G401 (cell line): ENCODE measurements at places on chromosomes 3 and 15. TPM values are rescaled to one million over a fixed set of nuclear protein-coding genes. Genes with fewer than 3 reads are reported as not detected.

GRCh38 chr3:2771193-2771592 is 339.0 kb downstream of the IL5RA start:
- no peak for DNase-seq

DNA sequence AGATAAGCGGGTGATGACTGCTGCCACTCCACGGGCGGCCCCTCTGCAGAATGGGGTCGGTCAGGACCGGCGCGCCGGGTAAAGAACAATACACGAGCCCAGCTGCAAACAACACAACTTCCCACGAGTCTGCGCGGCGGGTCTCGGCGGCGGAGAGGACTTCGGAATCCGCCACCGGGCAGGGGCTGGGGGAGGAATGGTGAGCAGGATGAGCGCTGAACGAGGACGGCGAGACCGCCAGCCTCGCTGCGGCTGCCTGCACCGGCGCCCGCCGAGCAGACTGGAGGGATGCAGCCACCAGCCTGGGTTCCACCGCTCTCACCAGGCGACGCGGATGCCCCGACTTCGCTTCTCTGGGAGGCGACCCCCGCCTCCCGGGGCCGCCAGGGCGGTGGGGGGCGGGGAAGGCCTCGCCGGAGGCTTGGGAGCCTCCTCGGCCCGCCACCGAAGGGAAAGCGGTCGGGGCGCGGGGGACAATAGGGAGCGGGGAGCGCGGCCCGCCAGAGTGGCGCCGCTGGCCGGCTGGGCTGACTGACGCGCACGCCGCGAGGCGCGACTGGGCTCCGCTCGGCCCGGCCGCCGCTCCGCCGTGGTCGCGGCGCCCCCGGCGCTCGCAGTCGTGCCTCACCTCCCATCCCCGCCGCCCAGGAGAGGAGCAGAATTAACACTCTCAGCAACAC is 515 bp downstream of the ADAM10 start:
- DNase-seq: no peak

- no peak for DNase-seq
These were observed 37.3 kb downstream of the BTD start for GRCh38 chr3:15638891-15639262.

The KBTBD13 gene
- total RNA-seq: 0.37 TPM in 1 of 2 replicates, not detected in the other

DNA sequence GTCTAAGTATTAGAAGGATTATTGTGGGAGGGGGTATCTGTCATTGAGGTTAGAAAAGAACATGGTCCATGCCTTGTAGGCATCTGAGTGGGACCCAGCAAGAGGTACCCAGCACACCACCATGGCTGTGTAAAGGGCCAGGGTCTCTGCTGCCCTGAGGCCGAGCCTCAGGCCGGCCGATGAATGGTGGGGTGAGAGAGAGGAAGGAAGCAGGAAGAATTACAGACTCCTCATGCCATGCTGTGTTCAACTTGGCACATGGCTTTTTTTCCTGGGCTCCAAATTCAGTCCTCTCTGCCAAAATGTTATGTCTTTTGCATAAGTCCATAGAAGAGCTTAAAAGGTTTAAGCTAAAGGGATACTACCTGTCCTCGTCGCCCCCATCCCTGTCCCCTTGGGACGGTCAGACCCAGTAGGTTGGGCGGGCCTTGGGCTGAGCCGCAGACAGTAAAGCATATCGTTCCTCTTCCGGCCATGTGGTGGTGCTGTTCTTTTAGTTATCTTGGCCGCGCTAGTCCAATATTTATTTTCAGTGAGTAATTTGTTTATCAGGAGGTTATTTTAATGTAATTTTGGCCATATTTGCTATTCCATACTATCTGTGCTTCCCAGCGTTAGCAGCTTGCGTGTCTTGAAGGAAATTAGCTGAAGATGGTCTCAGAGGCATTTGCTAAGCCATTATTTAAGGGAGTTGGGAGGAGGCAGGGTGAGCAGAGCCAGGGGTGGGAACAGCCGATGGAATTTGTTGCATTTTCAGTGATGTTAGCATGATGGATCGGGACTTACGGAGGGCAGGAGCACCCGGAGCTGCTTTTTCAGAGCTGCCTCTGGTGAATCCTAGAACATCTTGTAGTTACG is 152.4 kb downstream of the AGBL1 start:
- DNase-seq: peak; percentile 69

DNA sequence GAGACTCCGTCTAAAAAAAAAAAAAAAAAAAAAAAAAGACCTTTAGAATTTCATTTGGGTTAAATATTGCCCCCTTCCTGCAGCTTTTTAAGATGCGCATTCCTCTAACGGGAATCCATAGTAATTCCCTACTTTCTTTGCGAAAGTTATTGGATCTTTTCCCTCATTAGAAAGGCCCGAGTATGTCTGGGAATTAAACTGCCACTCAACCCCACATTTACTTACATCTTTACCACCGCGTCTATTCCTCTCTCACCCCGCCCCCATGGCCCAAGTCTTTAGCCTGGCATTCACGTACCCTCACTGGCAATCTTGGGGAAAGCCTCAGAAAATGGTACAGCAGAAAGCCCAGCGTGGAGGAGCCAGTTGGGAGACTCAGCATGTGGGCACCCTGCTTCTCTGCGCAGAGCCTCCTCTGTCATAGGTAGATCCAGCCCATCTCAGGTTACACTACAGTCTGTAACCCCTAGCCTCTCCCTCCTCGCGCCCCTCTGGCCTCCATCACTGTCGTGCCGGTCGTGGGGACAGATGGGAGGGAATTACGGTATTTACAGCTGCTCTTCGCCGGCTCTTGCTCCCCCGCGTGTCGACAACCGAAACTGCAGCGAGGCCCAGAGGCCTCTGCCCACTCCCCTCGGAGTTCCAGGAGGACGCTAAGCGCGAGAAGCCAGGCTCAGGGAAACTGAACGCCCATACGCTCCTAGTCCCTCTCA is 6.4 kb upstream of the ANKDD1A start:
- peak; percentile 56 for DNase-seq
